ENCODE measurements at places on chromosomes 6 and 20. TPM values are rescaled to one million over a fixed set of nuclear protein-coding genes. Genes with fewer than 3 reads are reported as not detected.

DNA sequence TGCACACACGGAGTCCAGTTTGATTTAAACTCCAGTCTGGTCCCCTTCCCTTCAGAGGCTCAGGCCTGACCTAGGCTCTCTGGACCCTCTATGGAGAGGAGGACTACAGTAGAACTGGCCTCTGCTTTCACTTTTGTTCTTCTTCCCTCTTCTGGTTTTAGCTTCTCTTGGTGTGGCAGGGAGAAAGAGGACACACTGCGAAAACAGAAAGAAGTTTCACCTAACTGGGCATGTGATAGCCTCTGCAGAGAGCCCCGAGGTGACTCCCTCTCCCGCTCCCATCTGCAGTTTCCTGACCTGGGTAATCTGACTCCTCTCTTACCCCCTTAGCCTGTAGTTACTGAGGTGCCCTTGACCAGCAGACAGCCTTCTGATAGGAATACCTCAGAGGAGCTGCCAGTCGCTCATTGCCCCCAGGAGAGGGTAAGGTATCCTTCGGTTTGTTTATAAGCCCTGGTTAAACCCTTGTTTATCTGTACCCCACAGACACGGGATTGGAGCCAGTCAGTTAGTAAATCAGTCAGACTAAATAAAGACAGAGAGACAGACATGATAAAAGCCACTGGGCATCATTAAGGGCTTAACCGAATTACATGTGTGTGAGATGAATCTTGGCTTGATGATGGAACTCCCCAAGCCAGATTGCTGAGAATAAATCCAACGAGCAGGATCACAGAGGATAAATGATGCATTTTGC is 12.0 kb upstream of the DTNBP1 start:
- H3K27me3 ChIP-seq: no peaks in the 10 kb centered on the region
- H3K4me1 ChIP-seq: peaks cover 12% of the 10 kb centered on the region
- DNase-seq: peak; percentile 57
- H3K27ac ChIP-seq: no peak overlapping the region
- no peaks in the 10 kb centered on the region for H3K36me3 ChIP-seq
- no peak overlapping the region for H3K4me3 ChIP-seq

GRCh38 chr6:166779963-166780683 is 153.1 kb upstream of the RPS6KA2 start:
- no peak overlapping the region for H3K27ac ChIP-seq
- H3K4me1 ChIP-seq: no peaks in the 10 kb centered on the region
- H3K36me3 ChIP-seq: no peaks in the 10 kb centered on the region

- no peak overlapping the region for H3K27ac ChIP-seq
- H3K4me3 ChIP-seq: no peak overlapping the region
- no peaks in the 10 kb centered on the region for H3K27me3 ChIP-seq
These were observed 219.8 kb upstream of the UFL1 start for GRCh38 chr6:96301781-96302180.

- no peak for DNase-seq
- H3K4me1 ChIP-seq: no peaks in the 10 kb centered on the region
- H3K27ac ChIP-seq: no peak overlapping the region
- no peaks in the 10 kb centered on the region for H3K36me3 ChIP-seq
These were observed 130.0 kb downstream of the RFPL4B start for GRCh38 chr6:112477125-112477524.

DNA sequence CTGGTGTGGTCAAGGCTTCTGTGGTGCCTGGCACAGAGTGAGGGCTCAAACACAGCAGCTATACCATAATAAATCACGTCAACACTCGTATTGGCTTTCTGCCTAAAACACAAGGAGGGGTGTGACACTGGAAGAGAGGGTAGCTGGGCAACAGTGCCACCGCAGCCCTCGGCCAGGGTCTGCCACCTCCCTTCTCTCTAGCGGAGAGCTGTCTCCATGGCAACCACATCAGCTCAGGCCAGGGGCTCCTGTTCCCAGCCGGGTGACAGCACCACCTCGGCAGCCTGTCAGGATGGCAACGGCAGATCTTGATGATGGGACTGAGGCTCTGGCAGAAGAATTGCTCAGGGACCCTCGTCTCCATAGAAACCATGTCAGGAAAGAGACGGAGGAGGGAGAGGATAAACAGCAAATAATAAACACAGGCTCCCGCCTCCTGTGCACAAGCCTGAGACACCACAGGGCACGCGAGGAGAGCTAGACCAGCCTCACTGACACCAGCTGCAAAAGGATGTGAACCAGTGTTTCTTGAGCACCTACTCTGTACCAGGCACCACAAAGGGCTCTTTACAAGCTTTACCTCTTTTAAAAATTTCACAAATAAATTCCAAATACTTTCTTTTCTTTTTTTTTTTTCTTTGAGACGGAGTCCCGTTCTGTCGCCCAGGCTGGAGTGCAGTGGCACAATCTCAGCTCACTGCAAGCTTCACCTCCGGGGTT is 50.4 kb upstream of the TLDC2 start:
- H3K27me3 ChIP-seq: no peaks in the 10 kb centered on the region
- H3K27ac ChIP-seq: no peak overlapping the region
- DNase-seq: peak; percentile 35
- H3K4me3 ChIP-seq: no peak overlapping the region
- 0 out of 2 replicates have a peak, but pooled peaks cover 5% of the 10 kb centered on the region for H3K4me1 ChIP-seq

DNA sequence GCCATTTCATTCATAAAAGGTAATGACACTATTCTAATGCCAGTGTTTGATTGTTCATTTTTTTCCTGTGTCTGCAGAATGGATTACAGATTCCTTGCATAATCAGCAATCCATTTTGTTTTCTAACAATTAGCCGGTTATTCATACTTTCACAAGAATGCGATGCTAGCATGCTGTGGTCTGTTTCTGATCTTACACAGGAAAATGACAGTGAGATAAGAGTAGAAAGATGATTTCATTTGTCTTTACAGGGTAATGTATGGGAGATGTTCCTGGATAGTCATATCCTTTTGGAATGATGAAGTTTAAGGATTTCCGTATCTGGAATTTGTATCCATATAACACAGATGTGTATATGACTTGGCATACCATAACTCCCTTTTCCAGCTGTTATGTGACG is 207.3 kb downstream of the FARS2 start:
- peaks cover 47% of the 10 kb centered on the region for H3K4me1 ChIP-seq
- no peaks in the 10 kb centered on the region for H3K36me3 ChIP-seq
- DNase-seq: no peak
- H3K27me3 ChIP-seq: no peaks in the 10 kb centered on the region

- no peaks in the 10 kb centered on the region for H3K4me1 ChIP-seq
- no peak overlapping the region for H3K27ac ChIP-seq
- H3K36me3 ChIP-seq: no peaks in the 10 kb centered on the region
- DNase-seq: no peak
These were observed 37.0 kb upstream of the AIG1 start for GRCh38 chr6:143023695-143024094.

GRCh38 chr6:3046295-3046694 is 22.0 kb upstream of the RIPK1 start:
- no peaks in the 10 kb centered on the region for H3K36me3 ChIP-seq
- no peak overlapping the region for H3K4me3 ChIP-seq
- no peaks in the 10 kb centered on the region for H3K27me3 ChIP-seq
- H3K4me1 ChIP-seq: peaks cover 8% of the 10 kb centered on the region
- DNase-seq: no peak

GRCh38 chr6:134287859-134288537 is 29.9 kb downstream of the SGK1 start:
- no peak overlapping the region for H3K4me3 ChIP-seq
- H3K27me3 ChIP-seq: no peaks in the 10 kb centered on the region

DNA sequence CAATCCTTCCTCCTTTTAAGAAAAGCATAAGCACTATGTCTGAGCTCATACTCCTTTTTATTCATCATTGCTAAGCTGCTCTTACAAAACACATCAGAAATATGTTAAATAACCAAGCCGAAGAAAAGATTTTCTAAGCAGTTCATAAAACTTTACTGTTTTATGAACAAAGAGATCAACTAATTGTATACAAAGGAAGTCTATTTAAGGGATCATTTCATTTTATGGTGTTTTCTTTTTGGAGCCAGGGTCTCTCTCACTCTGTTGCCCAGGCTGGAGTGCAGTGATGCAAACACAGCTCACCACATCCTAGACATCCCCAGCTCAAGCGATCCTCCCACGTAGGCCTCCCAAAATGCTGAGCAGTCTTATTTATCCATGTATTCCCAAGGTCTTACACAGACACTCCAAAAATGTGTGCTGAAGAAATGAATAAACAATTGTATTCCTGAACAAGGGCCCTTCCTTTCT is 9.3 kb downstream of the NUDT3 start:
- no peak for DNase-seq
- H3K4me1 ChIP-seq: peaks cover 23% of the 10 kb centered on the region
- no peak overlapping the region for H3K4me3 ChIP-seq
- no peaks in the 10 kb centered on the region for H3K36me3 ChIP-seq
- H3K27ac ChIP-seq: peak overlapping the region; percentile 71
- H3K27me3 ChIP-seq: no peaks in the 10 kb centered on the region

GRCh38 chr6:70884074-70884983 is 72.5 kb downstream of the B3GAT2 start:
- no peaks in the 10 kb centered on the region for H3K27me3 ChIP-seq
- H3K27ac ChIP-seq: no peak overlapping the region
- no peak overlapping the region for H3K4me3 ChIP-seq

GRCh38 chr6:118740372-118740771 is 89.0 kb upstream of the CEP85L start:
- DNase-seq: no peak
- H3K4me3 ChIP-seq: no peak overlapping the region
- no peaks in the 10 kb centered on the region for H3K36me3 ChIP-seq
- no peaks in the 10 kb centered on the region for H3K4me1 ChIP-seq

DNA sequence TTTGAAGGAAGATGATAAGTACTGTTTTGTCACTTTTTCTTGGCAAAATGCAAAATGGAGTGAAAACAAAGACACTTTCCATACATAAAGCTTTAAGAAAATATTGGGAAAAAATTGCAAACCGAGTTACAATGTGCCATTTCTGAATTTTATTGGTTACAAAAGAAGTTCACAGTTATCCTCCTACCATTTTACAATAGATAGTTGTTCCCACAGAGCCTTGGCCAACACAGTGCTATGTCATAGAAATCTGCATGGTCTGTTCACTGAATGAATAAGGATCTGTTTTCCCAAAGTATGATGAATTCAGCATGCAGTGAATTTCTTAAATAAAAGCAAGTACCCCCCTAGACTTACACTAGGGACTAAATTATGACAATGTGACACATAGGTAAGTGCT is 268.2 kb upstream of the POU3F2 start:
- DNase-seq: no peak
- H3K27me3 ChIP-seq: no peaks in the 10 kb centered on the region
- H3K4me3 ChIP-seq: no peak overlapping the region
- peaks cover under 1% of the 10 kb centered on the region for H3K4me1 ChIP-seq
- no peak overlapping the region for H3K27ac ChIP-seq

Gene TFAP2C
- total RNA-seq: 9.4 TPM

Gene GNMT
- total RNA-seq: not detected

Gene CCM2L
- total RNA-seq: 13.3 TPM

Gene ZC2HC1B
- total RNA-seq: not detected

Gene TRIM40
- total RNA-seq: not detected

Gene CCN6
- not detected for total RNA-seq

Gene NKAIN2
- total RNA-seq: not detected

Gene DPPA5
- 7.0 TPM for total RNA-seq

Gene PI3
- not detected for total RNA-seq

Gene LPIN3
- total RNA-seq: 8.4 TPM

Gene CLDN20
- not detected for total RNA-seq

Gene SLC22A1
- total RNA-seq: not detected

Gene HRH3
- total RNA-seq: 5.2 TPM

Gene MYO6
- 21.8 TPM for total RNA-seq
